Upper lobe of left lung (tissue), 6 donors: ENCODE measurements at places on chromosomes 4 and X. TPM values are rescaled to one million over a fixed set of nuclear protein-coding genes. Genes with fewer than 3 reads are reported as not detected.

DNA sequence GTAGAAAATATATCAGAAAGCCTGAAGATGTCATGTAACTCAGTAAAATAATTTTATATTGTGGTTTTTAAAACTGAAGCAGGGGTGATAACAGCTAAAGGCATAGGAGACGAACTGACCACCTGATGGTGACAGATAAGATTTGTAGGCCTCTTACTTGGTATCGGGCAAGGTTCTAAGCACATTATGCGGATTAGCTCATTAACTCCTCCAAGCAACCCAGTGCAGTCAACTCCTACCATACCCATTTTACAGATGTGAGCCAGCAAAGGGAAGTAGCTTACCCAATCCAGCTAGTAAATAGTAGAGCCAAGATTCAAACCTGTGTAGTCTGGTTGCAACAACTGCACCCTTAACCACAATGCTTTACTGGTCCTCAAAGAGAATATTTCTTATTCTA, 62.1 kb downstream of the CC2D2A start:
- DNase-seq = no peak
- H3K27ac ChIP-seq = no peak overlapping the region
- no peaks in the 10 kb centered on the region for H3K4me1 ChIP-seq
- peaks cover 3% of the 10 kb centered on the region for H3K36me3 ChIP-seq
- no peak overlapping the region for H3K4me3 ChIP-seq

DNA sequence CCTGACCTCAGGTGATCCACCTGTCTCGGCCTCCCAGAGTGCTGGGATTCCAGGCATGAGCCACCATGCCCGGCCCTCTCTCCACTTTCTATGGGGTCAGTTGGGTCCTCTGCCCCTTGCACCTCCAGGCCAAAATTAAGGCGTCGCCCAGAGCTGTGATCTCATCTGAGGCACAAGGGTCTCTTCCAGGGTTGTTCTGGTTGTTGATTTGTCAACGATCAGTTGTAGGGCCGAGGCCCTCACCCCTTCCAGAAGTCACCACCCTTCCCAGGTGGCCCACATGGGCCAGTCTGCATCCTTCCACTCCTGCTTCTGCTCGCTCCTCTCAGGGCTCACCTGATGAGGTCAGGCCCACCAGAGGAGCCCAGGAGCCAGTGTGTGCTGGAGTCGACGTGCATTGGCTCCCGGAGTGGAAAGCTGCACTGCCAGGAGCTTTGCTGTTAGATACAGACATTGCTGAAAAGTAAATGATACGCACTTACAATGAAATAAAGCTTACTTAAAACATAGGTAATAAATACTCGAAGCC, 14.3 kb upstream of the TMEM271 start:
- no peak overlapping the region for H3K27ac ChIP-seq
- no peaks in the 10 kb centered on the region for H3K36me3 ChIP-seq
- no peaks in the 10 kb centered on the region for H3K4me1 ChIP-seq
- DNase-seq = no peak
- no peak overlapping the region for H3K4me3 ChIP-seq
- no peaks in the 10 kb centered on the region for H3K27me3 ChIP-seq

DNA sequence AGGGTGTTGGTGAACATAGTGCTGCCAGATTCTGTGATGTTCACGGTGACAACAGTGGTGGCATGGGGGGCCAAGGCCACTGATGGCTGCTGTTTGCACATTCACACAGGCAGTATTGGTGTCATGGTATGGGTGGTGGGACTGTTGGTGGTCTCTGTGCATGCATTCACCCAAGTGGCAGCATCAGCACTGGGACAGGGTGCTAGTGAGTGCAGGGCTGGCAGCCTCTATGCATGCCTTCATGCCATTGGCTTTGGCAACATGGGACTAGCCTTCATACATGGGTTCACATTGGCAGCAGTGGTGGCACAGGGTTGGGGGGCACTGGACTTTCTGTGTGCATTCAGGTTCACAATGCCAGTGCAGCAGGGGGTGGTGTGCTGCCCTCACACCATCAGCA, 489.7 kb upstream of the FGF16 start:
- DNase-seq = no peak
- H3K4me3 ChIP-seq = no peak overlapping the region
- H3K4me1 ChIP-seq = no peaks in the 10 kb centered on the region
- no peaks in the 10 kb centered on the region for H3K36me3 ChIP-seq
- H3K27ac ChIP-seq = no peak overlapping the region

Gene MAGEA10
- not detected for total RNA-seq

- H3K27me3 ChIP-seq = no peaks in the 10 kb centered on the region
- H3K4me1 ChIP-seq = no peaks in the 10 kb centered on the region
- no peaks in the 10 kb centered on the region for H3K36me3 ChIP-seq
- no peak for DNase-seq
These were observed 236.9 kb downstream of the SHOX start for GRCh38 chrX:867502-867901.

Gene NCAPG
- total RNA-seq = 2.1 TPM

Gene ACOT9
- total RNA-seq = 54.5 TPM

Gene SUPT20HL2
- total RNA-seq = not detected

Gene PABPC1L2B
- total RNA-seq = not detected

- H3K27me3 ChIP-seq = no peaks in the 10 kb centered on the region
- H3K4me1 ChIP-seq = no peaks in the 10 kb centered on the region
- H3K36me3 ChIP-seq = no peaks in the 10 kb centered on the region
- no peak overlapping the region for H3K27ac ChIP-seq
These were observed 19.7 kb upstream of the CRMP1 start for GRCh38 chr4:5912614-5913019.

DNA sequence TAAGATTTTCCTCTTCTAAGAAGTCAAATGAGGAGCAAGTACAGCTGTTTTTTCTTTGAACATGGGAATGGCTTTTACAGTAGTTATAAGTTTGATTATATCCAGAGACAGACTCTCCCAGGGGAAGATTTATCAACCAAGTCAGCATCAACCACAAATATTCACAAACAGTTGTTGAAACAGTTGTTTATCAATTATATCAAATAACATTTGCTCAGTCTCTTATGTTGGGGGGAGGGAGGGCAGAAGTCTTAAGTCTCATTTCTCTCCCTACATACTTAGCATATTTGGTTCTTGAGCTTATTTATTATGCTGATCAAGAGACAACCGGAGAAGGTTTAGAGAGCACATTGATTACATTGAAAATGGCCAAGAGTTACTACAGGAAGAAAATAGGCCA, 110.1 kb downstream of the FBXO8 start:
- no peaks in the 10 kb centered on the region for H3K4me1 ChIP-seq
- H3K27ac ChIP-seq = no peak overlapping the region
- H3K36me3 ChIP-seq = no peaks in the 10 kb centered on the region
- no peak for DNase-seq
- H3K27me3 ChIP-seq = no peaks in the 10 kb centered on the region

GRCh38 chrX:70970482-70970995, 39.6 kb upstream of the SLC7A3 start:
- no peak for DNase-seq
- H3K4me1 ChIP-seq = no peaks in the 10 kb centered on the region
- no peak overlapping the region for H3K27ac ChIP-seq
- H3K36me3 ChIP-seq = no peaks in the 10 kb centered on the region

Gene CFAP47
- 38.0 TPM for total RNA-seq
